ENCODE measurements at places on chromosomes 3 and 15.
A peak's percentile ranks its signal among the peaks of the same experiment; 100 is the strongest.

DNA sequence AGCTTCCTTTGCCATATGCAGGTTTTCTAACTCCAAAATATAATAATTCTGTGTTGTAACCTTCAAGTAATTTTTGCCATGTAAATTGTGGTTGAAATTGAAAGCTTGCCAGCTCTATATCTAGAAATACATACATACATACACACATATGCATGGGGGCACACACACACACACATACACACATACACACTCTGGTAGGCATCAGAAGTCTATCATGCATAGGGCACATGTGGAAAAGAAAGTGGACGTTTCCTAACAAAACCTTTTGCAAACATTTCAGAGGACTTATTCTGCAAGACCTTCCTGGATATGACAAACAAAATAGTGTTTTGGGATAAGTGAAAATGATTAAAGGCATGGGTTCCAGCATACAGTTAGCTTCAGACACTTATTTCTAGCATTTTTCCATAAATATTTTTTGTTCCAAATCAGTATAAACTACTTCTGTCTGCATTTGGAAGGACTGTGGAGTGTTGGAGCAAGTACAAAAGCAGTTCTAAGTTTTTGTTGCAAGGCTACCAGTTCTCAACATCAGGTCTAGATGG, 578.9 kb downstream of the RBMS3 start:
- DNase-seq = no peak

DNA sequence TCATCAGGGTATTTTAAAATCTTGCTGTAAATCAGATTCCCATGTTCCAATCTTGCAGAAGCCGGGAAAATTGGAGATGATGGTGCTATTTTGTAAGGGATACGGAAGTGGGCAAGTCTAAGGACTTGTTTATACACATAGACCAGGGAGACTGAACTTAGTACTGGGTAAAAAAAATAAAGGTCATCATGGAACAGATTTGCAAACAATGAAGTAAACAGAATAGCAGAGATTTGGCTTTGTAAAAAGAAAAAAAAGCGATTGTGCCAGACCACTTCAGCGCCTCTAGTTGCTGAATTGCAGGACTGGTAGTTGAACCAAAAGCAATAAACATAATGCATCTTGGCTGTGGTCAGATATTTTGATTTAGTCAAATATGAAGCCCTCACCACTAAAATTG, 229.1 kb downstream of the TP63 start:
- DNase-seq = no peak

- no peak for DNase-seq
These were observed 201.2 kb downstream of the GOLGA6L6 start for GRCh38 chr15:20340331-20340811.

- DNase-seq = no peak
These were observed 438.8 kb downstream of the CHL1 start for GRCh38 chr3:635393-635792.

- no peak for DNase-seq
These were observed 418.4 kb downstream of the PDCD6IP start for GRCh38 chr3:34216711-34217335.

GRCh38 chr3:48784426-48785120, 63.1 kb downstream of the PRKAR2A start:
- DNase-seq = no peak

- no peak for DNase-seq
These were observed 480.1 kb downstream of the FOXP1 start for GRCh38 chr3:71103430-71103921.

DNA sequence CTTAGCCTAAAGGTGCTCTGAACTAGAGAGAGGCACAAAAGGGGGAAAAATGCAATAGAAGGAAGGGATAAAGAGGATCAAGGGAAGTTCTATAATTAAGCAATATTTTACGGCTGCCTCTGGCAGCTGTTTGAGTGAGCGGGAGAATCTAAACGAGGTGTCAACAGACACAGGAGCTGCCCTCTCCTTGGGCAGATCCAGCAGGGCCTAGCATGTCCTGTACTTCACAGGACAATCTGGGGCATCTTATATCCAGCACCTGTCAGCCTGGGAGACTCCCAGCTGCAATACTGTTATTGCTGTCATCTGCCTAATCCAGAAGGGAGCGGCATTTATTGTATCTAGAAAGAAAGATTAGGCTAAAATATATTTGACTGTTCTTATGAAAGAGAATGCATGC, 68.9 kb downstream of the WWTR1 start:
- no peak for DNase-seq

DNA sequence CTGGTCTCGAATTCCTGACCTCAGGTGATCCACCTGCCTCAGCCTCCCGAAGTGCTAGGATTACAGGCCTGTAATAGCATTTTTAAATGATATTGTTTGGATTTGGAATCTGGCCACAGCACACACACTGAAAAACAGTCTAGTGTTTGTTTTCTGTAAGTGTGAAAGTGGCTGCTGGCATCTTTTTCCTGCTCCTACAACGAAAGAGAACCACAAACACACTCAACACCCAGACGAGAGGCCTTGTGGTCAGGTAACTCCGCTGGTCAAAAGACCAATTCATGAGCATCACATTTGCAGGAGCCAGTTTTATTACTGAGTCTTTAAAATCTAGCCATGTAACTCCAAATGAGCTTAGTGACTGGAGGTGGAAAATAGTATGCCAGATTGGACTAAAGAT, 50.2 kb downstream of the IMPG2 start:
- no peak for DNase-seq

GRCh38 chr3:185685231-185686035, 99.3 kb downstream of the SENP2 start:
- peak; percentile 47 for DNase-seq

GRCh38 chr3:34783876-34784275, 855.4 kb upstream of the ARPP21 start:
- DNase-seq = peak; percentile 83

- no peak for DNase-seq
These were observed 119.0 kb downstream of the BBX start for GRCh38 chr3:107641572-107642307.

GRCh38 chr3:182139627-182140357, 428.1 kb downstream of the SOX2 start:
- no peak for DNase-seq

DNA sequence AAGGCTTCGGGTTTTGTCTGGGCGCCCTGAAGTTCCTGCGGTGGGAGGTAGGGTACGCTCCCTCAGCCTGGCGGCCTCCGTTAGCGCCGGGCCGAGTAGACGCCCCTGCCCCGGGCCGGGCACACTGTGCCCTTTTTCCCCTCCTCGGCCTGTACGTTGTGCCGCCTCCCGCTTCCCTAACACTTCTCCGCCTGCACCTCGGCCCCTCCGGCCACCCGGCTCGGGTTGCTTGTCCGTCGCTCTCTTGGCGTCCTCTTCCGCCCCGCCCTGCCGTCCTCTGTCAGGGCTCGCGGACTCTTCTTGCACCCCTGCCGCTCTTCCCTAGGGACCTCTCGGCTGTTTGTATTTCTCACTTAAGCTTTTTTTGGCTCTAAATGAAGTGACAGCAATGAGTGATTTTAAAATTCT, 384 bp downstream of the KNL1 start:
- DNase-seq = peak; percentile 53

GRCh38 chr15:41797201-41797944, 23.1 kb downstream of the MAPKBP1 start:
- DNase-seq = peak; percentile 76

DNA sequence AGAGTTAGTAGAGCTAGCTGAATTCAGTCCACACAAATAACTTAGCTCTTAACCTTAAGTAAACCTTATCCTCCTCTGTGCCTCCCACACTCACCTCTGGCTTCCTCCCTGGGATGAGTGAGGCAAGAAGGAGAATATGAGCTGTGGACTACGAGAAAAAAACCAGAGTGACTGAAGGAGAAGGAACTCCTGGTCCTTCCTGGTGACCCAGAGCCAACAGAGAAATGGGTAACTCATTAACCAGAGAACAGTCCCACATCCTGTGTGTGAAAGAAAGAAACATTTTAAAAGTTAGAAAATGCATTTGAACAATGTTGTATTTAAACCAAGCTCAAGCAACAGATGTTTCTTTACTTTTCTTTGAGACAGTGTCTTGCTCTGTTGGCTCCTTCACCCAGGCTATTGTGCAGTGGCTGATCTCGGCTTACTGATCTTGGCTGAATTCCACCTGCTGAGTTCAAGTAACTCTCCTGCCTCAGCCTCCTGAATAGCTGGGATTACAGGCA, 27.5 kb upstream of the FAM81A start:
- peak; percentile 74 for DNase-seq

DNA sequence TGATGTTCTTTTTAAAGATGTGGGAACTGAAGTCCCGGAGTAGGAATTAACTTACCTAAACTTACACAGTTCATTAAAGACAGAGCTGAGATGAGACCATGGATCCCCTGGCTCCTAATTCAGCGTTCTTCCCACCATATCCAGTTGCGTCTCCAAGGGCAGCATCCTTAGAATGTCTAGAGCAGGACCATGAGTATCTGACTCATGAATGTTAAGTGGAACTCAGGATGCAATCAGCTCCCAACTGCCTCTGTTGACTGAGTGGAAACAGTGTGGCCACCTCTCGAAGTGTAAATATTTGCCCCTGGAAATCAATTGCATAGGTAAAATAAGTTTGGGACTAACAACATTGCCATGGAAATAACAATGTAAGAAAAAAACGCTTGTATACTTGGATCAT, 2.5 kb downstream of the SNTN start:
- DNase-seq = no peak

DNA sequence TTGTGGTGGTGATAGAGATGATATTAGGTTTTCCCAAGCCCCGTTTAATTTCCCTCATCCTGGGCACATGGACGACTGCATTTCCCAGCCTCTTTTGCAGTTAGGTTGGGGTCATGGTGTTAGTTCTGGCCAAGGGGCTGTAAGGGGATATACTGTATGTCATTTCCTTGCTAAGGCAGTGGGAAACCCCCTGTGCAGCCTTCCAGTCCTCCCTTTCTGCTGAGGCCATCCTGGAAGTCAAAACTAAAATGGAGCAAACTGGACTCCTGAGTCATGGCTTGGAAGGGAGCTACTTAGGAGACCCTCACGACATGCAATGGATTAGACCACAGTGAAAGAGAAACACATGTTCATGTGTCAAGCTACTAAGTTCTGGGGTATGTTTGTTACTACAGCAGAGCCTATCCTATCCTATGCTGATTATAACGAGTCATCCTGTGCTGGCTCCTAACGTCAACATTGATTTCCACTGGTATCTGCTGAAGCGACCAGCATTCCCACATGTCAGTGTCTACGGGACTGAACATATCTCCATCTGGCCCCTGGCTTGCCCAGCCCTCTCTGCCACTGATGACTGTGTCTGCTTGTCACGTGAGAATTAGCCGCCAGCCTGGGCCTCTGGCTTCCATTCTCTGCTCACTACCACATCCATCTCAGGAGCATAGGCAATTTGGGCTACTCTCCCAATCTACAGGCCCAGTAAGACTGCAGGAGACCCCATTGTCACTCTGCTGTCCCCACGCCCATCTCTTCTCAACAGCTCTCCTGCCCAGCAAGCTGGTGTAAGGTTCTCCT, 85.6 kb upstream of the MEF2A start:
- no peak for DNase-seq

- DNase-seq = no peak
These were observed 567.1 kb downstream of the EDEM1 start for GRCh38 chr3:5754602-5755001.

GRCh38 chr3:188686324-188686723, 485.4 kb upstream of the TPRG1 start:
- DNase-seq = peak; percentile 46

DNA sequence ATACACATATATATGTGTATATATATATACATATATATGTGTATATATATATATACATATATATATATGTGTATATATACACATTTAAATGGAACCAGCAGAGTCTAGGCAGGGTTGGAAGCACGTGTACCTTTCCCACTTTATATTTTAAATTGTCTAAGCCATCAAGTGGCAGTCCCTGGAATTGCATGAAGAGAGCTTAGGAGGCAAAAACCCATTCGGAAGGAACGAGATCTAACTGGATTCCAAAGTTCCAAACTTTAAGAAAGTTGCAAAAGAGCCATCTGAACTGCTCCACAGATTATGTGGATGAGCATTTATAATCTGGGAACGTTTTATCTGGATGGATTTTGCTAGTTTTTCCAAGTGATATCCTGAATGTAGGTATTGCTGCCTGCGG, 186.5 kb downstream of the FOXP1 start:
- peak; percentile 60 for DNase-seq

DNA sequence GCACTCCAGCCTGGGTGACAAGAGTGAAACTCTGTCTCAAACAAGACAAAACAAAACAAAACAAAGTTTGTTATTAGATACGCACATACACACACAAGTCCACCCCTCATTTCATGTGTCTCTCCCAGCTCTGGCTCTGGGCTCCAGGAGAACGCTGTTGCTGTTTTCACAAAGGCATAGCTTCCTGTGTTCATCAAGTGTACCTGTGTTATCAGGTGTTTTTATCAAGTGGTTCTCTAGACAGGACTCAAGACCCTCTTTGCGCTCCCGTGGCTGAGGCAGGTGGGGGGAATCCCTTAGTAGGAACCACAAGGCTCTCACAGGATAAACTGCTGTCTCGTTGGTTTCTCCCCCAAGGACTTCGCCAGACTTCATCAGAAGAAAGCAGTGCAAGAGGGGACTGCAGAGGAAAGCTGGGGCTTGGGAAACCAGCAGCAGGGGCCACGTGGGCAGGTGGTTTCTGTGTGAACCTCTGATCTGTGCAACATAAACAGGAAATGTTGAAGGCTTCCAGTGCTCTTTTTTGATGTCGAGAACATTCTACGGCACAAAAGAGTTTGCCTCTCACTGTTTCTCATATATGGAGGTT, 6.9 kb upstream of the PPP1R2 start:
- DNase-seq = peak; percentile 41

- DNase-seq = no peak
These were observed 399.9 kb downstream of the LRTM1 start for GRCh38 chr3:54527953-54528352.

- DNase-seq = no peak
These were observed 9.6 kb upstream of the CFAP44 start for GRCh38 chr3:113450911-113451310.

GRCh38 chr3:117814975-117815374, 1105.4 kb downstream of the TUSC7 start:
- no peak for DNase-seq

DNA sequence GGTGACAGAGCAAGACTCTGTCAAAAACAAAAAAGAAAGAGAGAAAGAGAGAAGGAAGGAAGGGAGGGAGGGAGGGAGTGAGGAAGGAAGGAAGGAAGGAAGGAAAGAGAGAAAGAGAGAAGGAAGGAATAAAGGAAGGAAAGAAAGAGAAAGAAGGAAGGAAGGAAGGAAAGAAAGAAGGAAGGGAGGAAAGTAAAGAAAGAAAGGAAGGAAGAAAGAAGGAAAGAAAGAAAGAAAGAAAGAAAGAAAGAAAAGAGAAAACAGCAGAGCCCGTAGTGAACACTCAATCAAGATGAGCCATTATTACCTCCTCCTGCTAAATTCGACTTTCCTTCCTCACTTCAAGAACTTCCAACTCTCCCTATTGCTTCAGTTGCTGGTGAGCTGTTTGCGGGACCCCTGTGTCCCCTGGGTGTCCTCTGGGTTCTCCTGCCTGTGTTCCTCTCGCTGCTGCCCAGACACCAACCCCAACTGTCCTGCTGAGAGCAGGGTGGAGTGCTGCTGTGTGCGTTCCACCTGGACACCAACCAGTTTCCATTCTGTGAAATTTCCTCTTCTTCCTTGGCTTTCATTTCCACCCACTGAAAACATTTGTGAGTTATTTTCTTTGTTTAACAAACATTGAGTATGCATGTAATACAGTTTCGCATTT, 266.4 kb downstream of the FAM43A start:
- no peak for DNase-seq
